NCI-H1930 (cell line): ENCODE measurements at places on chromosomes 12 and 14.
A peak's percentile ranks its signal among the peaks of the same experiment; 100 is the strongest.

GRCh38 chr14:47365233-47365632, 310.2 kb downstream of the MDGA2 start:
- no peak for DNase-seq

DNA sequence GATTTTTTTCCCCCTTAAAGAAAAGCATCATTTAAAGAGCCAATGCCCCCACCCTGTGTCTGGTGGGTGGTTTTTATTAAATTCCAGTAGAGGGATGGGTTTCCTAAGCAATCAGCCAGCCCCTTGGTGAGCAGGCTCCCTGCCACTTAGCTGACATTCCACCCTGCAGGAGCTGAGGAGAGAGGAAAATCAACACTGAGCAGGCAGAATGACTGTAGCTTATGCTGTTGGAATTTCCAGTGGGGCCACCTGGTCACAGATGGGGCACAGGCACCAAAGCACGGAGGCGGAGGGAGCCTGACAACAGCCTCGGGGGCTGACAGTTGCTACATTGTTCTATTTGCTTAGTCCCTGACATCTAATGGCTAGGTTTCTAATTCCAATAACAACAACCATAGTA, 127.7 kb downstream of the TMEM30B start:
- DNase-seq: no peak

GRCh38 chr12:118187751-118188435, 52.0 kb downstream of the PEBP1 start:
- no peak for DNase-seq

DNA sequence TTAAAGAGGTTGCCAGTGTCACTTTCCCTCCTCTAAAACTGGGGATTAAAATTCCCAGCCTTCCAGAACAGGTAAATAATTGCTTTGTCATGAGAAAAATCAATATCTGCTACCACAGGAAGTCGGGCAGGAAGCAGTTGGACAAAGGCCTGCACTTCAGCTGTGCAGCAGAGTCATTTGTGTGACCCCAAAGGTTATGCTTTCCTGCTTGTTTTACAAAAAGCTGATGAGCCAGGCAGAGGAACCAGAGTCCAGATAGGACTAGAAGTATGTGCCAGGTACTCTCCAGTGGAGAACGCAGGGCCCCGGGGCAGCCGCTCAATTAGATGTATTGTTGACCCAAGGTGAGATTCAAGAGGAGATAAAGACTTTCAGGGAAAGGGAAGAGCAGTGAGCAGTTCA, 117.1 kb upstream of the FRMD6 start:
- DNase-seq: no peak

- no peak for DNase-seq
These were observed 62.6 kb downstream of the DIO3 start for GRCh38 chr14:101623685-101624444.

DNA sequence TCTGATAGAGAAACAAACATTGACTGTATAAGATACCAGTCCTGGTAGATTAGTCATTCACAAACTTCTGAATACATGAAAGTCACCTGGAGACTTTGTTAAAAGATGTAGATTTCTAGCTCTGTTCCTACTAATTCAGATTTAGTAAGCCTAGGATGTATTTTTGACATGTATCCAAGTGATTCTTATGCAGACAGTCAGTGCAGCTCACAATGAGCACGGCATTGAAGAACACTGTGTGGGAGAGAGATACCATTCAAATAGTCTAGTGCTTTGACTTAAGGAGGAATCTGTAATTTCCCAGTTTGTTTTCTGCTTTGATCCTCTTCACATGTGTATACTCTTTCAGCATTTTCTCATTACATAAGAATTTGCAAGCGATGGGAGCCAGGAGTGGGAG, 68.7 kb upstream of the STXBP6 start:
- DNase-seq: no peak

DNA sequence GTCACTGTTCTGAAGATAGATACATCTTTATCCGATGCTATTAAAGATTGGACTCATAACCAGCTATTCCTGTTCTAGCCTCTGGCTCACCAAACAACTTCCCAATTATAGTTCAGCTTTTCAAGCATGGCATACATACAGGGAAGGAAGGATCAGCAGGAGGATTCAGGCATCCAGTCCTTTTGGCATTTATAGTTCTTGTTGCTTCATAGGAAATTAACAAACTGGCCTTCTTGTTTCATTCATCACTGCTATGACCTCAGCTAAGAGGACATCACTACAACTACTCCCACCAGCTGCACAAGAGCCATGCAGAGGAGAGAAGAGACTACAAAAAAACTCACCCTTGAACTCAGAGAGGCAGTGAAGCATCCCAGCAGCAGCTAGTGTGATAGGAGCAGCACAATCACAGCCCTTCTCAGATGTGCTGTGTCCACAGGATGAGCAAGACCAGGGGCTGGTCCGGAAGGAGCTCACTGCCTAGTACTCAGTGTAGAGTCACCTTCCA, 100.5 kb downstream of the SPTSSA start:
- no peak for DNase-seq

- no peak for DNase-seq
These were observed 18.6 kb downstream of the INTS13 start for GRCh38 chr12:26919216-26919555.

DNA sequence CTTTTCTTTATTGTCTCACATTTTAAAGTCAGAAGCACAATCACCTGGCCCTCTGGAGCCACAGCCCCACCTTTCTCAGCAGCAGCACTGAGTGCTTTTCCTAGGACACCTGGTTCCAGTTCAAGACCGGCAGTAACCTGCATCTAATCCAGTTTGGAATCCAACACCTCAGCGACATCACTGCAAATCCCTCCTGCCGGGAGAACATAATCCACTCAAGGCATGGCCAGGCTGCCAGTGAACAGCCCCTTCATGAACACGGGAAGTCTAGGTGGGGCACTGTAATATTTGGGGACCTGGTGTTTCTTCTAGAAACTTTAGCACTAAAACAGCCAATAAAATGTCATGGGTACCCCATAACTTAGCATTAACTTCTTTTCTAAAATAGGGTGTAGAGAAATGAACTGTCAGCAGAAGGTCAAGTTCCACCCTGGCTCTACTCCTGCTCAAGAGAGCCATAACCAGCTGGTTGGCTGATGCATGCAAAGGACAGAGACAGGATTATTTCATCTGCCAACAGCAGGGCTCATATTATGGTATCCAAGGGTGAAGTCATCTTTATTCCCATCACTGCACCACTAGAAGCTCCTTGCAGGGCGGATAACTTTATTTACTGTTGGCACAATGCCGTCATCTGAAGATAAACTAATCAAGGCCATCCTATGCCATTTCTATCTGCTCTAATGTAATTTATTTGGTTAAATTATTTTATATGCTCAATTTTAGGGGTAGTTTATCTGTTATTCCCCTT, 76.7 kb downstream of the TTC7B start:
- DNase-seq: no peak

- DNase-seq: peak; percentile 14
These were observed 5.2 kb downstream of the KRT84 start for GRCh38 chr12:52380271-52380694.

DNA sequence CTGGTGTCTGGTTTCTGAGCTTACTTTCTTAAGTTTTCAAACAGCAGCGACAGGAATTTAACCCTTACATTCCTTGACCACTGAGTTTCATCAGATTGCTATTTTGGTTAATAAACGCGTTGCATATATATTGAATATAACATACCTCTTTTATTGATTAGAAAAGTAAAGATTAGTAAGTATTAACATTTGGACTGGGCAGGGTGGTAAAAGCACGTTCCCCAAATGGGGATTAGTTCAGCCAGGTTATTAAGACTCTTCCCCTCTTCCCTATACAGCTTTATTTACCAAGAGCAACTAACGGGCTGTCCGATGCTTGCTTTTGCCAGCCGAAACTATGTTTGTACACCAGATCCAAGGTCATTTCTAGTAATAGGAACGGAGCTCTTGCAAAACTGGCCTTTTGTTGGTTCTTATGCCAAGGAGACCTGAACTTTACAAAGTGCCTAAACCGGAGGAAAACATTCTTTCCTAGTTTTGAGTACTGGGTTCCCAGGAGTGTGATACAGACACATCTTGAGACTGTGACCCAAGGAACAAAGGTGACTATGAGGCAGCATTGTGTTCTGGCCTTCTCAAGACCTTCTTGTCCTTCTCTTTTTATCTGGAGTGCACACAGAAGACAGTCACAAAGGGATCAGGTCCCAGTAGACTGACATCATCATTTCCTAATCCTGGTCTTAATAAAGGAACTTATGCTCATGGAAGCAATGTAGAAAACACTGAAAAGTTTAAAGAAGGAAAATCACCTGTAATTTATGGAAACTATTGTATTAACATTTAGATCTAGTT, 2.6 kb downstream of the GLRX5 start:
- DNase-seq: no peak

DNA sequence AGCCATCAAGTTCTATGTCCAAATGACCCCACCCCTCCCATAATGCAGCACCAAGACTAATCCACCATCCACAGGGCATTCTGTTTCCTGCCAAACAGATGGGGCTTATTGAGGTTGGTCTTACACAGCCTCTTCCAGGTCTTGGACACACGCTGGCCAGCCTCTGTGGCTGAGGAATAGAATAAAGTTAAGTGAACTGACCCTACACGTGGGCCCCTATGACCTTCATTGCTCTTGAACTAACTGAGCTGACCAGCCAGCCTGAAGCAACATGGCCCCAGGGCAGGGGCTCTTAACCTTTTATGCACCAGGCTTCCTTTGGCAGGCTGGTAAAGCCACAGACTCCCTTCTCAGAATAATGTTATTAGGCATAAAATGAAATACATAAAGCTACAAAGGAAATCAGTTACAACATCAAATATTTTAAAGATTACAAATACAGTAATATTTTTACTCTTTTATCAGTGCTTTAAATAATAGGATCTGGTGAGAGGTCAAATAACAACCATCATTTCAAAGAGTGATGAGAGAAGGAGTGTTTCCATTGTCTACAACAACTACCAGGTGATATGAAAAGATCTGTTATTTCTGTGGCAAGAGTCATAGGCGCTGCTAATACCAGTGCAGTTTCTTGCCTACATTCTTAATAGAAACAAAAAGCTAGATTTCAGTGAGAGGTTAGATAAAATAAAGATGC, 192.9 kb upstream of the NUDT4 start:
- DNase-seq: no peak

DNA sequence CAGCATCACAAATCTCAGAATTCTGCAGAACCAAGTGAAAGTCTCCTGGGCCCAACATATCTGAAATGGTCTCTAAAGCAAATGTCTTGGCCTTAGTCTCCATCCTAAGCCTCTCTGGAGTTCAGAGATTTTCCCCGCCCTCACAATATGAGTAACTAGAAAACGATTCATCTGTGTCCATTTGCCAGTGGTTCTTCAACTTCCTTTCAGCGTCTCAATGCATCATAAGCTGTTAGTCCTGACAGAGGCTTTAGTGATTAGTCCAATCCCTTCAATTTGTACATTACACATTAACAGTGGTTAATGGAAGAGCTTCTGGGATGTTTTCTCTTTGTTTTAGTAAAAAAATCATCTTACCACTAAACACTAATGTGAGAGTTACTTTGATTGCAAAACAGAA, 17.4 kb downstream of the NPC2 start:
- DNase-seq: no peak

GRCh38 chr14:104116756-104117340, 21.5 kb upstream of the KIF26A start:
- no peak for DNase-seq

DNA sequence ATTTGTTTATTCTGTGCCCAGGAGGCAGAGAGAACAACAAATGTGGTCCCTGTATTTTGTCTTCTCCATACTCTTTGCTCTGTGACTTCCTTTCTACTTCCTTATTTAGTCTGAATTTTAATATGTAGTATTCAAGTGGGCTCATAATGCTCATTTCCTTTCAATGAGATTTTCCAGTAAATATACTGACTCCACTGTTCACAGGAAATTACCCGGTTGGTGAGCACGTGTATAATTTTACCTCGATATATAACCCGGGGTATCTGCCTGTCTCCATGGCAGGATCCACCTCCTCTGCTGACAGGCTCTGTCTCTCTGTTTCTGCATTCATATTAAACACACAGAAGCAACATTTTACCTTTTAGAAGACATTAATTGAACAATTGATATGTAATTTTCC, 166.0 kb downstream of the SLC38A4 start:
- no peak for DNase-seq

- no peak for DNase-seq
These were observed 47.4 kb downstream of the ARL6IP4 start for GRCh38 chr12:123027726-123028445.

- no peak for DNase-seq
These were observed 341.5 kb upstream of the DDHD1 start for GRCh38 chr14:53494587-53494986.

DNA sequence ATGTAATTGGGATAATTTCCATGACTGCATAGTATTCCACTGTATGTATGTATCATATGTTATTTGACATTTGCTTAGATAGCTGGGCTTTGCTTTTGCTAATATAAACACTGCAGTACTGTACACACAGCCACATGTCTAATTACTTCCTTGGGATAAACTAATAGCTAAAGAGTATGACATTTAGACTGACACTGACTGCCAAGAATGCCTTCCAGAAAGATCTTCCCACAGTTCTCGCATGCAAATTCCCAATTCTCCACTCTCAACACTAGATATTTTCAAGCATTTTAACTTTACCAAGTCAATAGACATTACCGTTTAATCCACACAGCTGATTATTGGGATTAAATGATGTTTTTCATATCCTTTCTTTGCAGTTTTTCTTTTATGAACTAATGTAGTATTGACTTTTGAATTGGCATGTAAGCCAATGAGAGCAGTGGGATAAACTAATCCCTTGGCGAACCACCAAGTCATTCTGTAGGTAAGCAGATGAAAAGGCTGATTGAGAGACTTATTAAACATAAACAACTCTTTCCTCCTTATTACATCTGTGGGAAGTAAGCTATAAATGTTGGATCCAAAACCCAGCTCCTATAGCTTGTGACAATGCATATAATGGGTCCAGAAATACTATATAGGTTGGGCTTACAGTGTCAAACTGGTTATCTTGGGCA, 55.5 kb downstream of the STON2 start:
- no peak for DNase-seq

DNA sequence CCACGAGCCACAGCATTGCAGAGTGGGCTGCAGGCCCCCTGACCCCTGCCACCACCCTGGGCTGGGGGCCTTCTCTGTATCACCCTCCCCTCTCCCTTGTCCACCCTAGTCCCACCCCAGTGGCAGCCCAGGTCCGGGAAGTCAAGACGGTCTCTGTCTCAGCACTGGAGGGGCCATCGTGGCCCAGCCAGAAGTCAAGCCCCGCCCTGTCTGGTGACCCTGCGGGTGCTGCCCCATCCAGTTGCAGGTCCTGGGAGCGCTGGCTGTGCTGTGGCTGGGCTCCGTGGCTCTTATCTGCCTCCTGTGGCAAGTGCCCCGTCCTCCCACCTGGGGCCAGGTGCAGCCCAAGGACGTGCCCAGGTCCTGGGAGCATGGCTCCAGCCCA, 2.7 kb downstream of the PLD4 start:
- DNase-seq: no peak
